ENCODE measurements at places on chromosomes 5 and 9.

- DNase-seq: no peak
These were observed 370 bp upstream of the CDH6 start for GRCh38 chr5:31193116-31193515.

DNA sequence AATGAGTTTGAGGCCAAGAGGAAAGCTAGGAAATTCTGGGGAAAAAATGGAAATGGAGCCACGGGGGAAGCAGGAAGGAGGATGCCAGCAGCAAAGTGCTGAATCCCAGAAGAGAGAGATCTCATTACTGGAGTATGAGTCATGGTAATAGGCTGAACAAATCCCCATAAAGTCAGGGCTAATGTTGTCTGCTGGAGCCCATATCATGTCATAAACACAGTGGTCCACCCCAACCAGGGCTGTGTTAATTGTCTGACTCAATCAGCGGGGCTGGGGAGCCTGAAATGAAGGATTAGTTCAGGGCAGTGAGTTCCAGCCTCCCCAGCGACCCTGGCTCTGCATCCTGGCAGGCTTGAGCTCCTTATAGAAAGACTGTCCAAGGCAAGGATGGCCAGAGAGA, 68.8 kb downstream of the TLR4 start:
- no peak for DNase-seq

GRCh38 chr5:14410394-14411201, 171.0 kb upstream of the OTULINL start:
- DNase-seq: no peak

DNA sequence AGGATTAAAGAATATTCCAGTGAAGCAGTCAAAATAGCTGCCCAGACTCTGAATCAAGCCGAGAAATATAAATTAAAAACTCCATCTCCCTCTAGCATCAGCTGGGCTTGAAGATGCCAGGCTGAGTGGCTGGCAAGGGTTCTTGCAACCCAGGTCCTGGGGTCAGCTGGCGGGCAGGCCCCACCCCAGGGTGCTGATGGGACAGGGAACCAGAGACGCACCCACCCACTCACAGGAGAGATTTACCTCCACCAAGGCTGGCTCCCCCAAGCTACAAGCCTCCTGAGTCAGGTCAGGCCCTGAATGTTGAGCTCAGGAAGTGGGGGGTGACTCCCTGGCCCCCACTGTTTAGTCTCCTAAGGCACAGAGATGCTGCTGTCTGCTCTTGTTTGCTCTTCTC, 83.9 kb upstream of the HSPA9 start:
- no peak for DNase-seq

DNA sequence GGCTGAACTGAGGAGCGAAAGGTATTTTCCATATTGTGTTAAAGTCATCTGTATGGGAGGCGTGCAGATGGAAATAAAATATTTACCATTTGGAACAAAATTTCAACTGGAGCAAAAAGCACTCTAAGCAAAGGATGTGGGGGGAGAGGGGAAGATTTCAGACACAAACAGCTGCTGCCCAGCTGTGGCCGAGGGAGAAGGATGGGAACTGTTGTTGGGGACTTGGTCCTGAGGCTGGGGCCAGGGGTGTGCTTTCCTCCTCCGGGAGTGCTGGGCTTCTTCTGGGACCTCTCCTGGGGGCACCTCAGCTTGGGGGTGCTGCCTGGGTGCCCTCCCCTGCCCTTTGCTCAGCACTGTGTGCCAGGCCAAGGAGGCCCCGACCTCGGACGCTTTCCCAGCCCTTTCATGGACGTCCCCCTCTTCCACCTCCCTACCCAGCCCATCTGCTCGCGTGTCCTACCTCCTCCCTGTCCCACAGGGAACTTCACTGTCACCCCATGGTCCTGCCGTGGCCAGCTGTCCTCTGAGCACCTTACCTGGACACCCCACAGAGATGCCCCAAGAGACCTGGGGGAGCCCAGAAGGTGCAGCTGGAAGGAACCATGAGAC, 101.9 kb upstream of the COL5A1 start:
- no peak for DNase-seq

DNA sequence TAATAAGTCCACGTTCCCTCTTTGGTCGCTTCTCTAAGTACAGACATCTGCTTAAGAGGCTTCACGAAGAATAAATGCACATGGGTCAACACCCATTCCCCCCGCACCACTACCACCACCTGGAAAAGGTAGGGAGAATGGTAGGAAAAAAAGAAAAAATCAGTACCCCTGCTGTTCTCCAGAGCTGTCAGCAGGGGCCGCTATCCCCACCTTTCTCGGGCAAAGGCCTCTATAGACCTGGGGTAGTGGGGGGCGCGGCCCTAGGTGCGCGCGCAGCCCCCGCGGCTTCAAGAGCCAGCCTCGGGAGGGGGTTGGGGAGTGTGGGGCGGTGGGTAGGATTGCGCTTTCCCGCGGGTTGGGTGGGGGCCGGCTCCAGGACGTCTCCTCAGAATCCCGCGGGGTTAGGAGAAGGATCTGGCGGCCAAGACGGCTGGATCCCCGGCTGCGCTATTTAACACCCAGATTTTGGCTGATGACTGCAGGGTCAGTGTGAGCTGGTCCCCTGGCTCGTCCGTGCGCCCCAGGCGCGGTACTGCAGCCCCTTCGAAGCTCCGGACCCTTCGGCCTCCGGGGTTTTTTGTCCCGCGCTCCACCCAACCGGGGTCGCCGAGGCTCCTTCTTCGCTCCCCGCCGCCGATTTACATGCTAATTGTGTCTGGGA, 1.6 kb upstream of the SEMA6A start:
- no peak for DNase-seq

- DNase-seq: no peak
These were observed 153.6 kb downstream of the MSX2 start for GRCh38 chr5:174877987-174878386.

DNA sequence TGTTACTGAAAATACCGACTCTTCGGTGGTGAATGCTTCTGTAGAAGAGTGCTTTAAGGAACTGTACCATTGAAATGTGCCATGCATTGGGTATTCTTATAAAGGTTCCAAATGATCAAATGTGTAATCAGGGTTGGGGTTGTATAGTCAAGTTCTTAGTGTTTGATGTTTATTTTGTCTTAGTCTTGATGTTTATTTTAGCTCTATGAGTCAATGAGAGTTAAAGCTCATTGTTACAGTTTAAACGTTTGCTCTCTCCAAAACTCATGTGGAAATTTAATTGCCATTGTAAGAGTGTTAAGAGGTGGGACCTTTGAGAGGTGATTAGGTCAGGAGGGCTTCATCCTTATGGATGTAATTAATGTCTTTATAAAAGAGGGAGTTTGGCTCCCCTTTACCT, 153.0 kb downstream of the FER start:
- no peak for DNase-seq

DNA sequence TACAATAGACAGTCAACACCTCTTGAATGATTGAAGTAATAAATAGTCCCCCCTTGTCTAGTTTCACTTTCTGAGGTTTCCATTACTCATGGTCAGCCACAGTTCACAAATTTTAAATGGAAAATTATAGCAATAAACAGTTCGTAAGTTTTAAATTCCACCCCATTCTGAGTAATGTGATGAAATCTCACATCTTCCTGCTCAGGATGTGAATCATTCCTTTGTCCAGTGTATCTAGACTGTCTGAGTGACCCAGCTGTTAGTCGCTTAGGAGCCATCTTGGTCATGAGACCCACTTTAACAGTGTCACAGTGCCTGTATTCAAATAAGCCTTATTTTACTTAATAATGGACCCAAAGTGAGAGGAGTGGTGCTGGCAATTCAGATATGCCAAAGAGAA, 311.6 kb upstream of the PRR16 start:
- DNase-seq: no peak

GRCh38 chr5:114237766-114238165, 124.1 kb upstream of the KCNN2 start:
- no peak for DNase-seq

- no peak for DNase-seq
These were observed 9.2 kb upstream of the SARDH start for GRCh38 chr9:133747309-133747708.

DNA sequence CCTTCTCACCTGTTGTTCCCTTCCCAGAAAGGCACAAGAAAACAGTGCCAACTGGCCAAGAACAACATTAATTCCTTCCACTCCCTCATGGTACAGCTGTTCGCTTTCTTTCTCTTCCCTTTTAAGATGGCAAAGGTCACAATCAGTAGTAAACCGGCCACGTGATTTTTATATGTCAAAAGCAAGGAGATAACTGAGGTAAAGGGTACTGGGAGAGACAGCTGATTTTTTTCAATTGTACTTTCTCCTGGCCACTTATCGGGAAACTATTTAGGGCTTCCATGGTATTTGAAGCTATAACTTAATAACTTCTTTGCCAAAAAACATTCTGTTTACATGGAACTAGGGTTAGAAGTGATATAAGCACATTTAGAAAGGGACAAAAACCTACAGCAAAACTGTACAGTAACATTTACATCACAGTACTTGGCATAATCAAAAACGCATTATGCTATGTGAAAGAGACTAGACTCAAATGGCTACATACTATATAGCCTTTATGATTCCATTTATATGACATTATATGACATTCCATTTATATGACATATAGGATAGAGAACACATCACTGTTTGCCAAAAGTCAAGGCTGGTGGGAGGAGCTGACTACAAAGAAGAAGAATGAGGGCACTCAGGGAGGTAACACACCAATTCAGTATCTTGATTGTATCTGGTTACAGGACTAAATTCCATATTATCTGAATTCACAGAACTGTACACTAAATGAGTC, 24.8 kb downstream of the PLPP1 start:
- no peak for DNase-seq

GRCh38 chr9:134548185-134548584, 93.4 kb upstream of the COL5A1 start:
- DNase-seq: no peak

DNA sequence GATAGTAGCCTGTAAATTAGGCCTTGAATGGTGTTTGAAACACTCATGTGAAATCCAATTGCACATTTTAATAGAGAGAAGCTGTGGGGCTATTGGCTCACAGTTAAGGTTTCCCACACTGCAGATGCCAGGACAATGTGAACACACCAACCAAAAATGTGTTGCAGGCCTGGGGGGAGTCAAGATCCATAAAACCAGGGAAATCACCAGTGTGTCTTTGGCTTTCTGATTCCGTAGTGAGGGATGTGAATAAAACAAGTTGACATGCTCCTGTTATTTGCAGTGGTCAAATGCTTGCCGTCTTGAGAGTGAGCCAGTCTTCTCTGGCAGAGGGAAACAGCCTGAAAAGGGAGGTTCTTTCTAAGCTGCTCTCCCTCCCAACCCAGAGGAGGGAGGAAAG, 79.0 kb downstream of the ZNF462 start:
- no peak for DNase-seq

- DNase-seq: no peak
These were observed 213.3 kb downstream of the PCSK1 start for GRCh38 chr5:96219580-96220281.

DNA sequence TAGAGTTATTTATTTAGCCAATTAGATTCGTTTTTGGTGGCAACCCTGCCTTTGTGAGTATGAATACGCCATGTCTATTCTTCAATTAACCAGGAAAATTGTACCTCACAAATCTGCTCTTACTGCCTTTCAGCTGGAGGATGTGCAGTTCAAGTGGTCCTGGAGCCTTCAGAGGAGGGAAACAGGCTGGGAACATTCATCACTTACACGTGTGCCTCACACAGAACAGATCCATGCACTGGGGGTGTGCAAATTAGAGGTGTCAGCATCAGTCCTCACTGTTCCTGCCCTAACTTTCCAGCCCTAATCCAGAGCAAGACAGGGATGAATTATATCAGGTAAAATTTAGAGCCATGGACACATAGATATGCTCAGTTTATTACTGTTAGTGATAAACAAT, 65.4 kb downstream of the SEMA5A start:
- no peak for DNase-seq

GRCh38 chr5:135220394-135221186, 178.4 kb downstream of the MACROH2A1 start:
- DNase-seq: no peak

DNA sequence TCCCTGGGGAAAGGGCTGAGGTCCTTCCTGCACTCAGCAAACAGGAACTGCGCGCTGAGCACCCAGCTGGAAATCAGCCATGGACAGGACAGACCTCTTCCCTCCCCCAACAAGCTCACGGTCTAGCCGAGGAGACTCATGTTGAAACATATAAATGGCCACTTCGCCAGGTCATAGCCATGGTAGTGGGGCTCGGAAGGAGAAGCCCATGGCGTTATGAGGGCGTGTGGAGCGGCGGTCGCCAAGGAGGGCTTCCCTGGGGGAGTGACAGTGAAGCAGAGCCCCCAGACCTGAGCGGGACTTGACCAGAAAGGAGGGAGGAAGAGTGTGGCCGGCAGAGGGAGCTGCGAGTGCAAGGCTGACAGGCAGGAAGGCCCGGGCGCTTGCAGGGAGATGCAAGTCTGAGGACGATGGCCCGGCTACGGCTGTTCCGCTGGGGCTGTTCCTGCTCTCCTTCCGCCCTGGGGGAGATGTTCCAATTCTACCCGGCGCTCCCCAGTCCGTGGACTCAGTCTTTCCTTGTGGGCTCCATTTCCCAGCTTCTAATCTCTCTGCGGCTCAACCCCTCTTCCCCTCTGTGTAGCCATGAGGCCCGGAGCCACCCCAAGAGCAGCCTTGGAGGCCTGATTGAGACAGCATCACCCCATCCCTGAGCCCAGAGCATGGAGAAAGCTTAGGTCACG, 43.9 kb upstream of the PRRC2B start:
- DNase-seq: peak; percentile 86

GRCh38 chr9:17962747-17963146, 383.9 kb downstream of the SH3GL2 start:
- no peak for DNase-seq

- DNase-seq: no peak
These were observed 142.9 kb downstream of the ATPSCKMT start for GRCh38 chr5:10106806-10107205.

- no peak for DNase-seq
These were observed 602.6 kb downstream of the SEMA5A start for GRCh38 chr5:8943301-8943700.

- no peak for DNase-seq
These were observed 5.6 kb downstream of the FER start for GRCh38 chr5:108753331-108753730.

DNA sequence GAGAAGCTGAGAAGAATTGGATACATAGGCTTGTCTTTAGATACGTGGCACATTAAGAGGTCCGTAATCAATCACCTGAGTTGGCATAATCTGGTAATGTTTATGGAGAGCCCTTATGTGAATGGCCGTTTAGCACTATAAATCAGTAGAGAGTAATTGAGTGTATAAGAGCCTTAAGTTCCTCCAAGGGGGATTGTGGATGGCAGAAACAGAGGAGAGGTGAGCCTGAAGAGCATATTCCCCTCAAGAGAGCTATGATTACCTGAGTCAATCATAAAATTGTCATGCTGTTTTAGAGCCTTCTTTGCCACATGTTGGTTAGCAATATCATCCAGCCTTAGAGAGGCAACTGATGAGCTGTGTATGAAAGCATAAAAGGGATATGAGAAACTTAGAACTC, 58.8 kb downstream of the FOCAD start:
- no peak for DNase-seq

- DNase-seq: no peak
These were observed 51.4 kb upstream of the TJP2 start for GRCh38 chr9:69122549-69123141.

DNA sequence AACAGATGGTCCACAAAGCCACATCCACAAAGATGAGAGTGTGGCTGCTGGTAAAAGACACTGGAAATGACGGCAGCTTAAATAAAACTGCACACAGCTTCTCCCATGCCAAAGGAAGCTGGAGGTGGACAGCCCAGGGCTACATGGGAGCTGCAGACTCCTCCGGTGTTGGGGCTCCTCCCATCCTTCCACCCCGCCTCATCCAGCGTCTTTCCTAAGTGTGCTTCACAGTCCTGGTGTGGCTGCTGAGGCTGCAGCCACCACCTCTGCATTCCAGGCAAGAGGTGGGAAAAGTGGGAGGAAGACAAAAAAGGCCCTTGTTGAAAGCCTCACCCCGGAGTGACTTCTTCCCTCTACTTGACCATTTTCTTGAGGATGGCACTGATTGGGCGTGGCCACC, 37.0 kb upstream of the IRX4 start:
- no peak for DNase-seq
